Effector memory CD8-positive, alpha-beta T cell (primary cell): ENCODE measurements at places on chromosomes 7 and 10.

GRCh38 chr10:73076360-73077183, 20.1 kb downstream of the P4HA1 start:
- H3K27ac ChIP-seq = peak overlapping the region; percentile 72
- H3K4me1 ChIP-seq = peaks cover 9% of the 10 kb centered on the region
- no peak overlapping the region for H3K4me3 ChIP-seq
- no peak for DNase-seq
- no peaks in the 10 kb centered on the region for H3K27me3 ChIP-seq

DNA sequence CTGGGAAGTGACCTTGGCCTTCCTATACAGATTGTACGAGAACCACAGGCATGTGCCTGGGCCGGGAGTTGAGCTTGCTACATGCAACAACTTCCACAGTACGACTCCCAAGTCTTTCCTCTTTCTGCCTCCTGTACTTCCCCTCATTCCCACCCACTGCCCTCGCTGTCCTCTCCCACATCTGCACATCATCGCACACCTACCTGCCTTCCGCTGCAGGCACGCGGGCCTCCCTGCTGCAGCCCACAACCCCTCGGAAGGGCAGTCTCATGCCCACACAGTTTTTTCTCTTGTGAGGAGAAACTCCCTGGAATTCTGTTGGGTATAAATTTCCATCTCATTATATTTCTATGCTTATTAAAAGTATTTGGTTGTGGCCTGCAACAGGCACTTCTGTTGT, 117.2 kb downstream of the ACTR3B start:
- H3K4me1 ChIP-seq = no peaks in the 10 kb centered on the region
- H3K27me3 ChIP-seq = no peaks in the 10 kb centered on the region
- no peak for DNase-seq
- H3K4me3 ChIP-seq = no peak overlapping the region
- H3K36me3 ChIP-seq = no peaks in the 10 kb centered on the region
- no peak overlapping the region for H3K27ac ChIP-seq

GRCh38 chr7:27204851-27205322, 5.0 kb upstream of the HOXA13 start:
- peaks cover 34% of the 10 kb centered on the region for H3K4me1 ChIP-seq
- H3K4me3 ChIP-seq = peak overlapping the region; percentile 36
- H3K27me3 ChIP-seq = peaks cover 100% of the 10 kb centered on the region

- H3K36me3 ChIP-seq = no peaks in the 10 kb centered on the region
- H3K27me3 ChIP-seq = no peaks in the 10 kb centered on the region
- H3K27ac ChIP-seq = no peak overlapping the region
- no peaks in the 10 kb centered on the region for H3K4me1 ChIP-seq
Observed at GRCh38 chr7:23044581-23044980, 30.7 kb upstream of the HYCC1 start.

GRCh38 chr7:148626828-148627227, 36.3 kb downstream of the C7orf33 start:
- peaks cover 29% of the 10 kb centered on the region for H3K4me1 ChIP-seq
- H3K27me3 ChIP-seq = peaks cover 44% of the 10 kb centered on the region
- H3K36me3 ChIP-seq = peaks cover 3% of the 10 kb centered on the region
- no peak overlapping the region for H3K27ac ChIP-seq

GRCh38 chr7:105003872-105004510, 10.0 kb upstream of the KMT2E start:
- peak overlapping the region; percentile 65 for H3K4me3 ChIP-seq
- peaks cover 28% of the 10 kb centered on the region for H3K36me3 ChIP-seq
- H3K4me1 ChIP-seq = peaks cover 50% of the 10 kb centered on the region
- H3K27me3 ChIP-seq = no peaks in the 10 kb centered on the region
- DNase-seq = no peak
- peak overlapping the region; percentile 95 for H3K27ac ChIP-seq

GRCh38 chr10:78584681-78585080, 484.1 kb upstream of the ZMIZ1 start:
- H3K27me3 ChIP-seq = no peaks in the 10 kb centered on the region
- no peaks in the 10 kb centered on the region for H3K4me1 ChIP-seq
- H3K4me3 ChIP-seq = no peak overlapping the region
- H3K36me3 ChIP-seq = no peaks in the 10 kb centered on the region
- no peak for DNase-seq
- H3K27ac ChIP-seq = no peak overlapping the region

DNA sequence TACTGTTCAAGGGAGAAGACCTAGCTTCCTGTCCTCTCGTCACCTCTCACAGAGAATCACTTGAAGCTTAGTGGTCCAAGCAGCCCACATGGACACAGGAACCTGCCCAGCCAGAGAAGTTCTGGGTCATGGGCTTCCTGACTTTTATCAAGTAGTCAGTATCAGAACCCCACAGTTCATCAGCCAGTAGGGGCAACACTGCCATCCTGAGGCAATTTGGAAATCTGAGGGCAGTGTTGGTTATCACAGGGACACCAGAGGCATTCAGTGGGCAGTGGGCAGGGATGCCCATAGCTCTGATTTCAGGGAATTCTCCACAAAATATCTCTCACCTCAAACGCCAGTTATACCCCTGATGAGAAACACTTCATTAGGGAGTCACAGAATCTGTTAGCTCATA, 22.5 kb upstream of the MGAM2 start:
- no peaks in the 10 kb centered on the region for H3K4me1 ChIP-seq
- H3K36me3 ChIP-seq = no peaks in the 10 kb centered on the region
- H3K27me3 ChIP-seq = no peaks in the 10 kb centered on the region
- H3K27ac ChIP-seq = no peak overlapping the region
- no peak for DNase-seq

DNA sequence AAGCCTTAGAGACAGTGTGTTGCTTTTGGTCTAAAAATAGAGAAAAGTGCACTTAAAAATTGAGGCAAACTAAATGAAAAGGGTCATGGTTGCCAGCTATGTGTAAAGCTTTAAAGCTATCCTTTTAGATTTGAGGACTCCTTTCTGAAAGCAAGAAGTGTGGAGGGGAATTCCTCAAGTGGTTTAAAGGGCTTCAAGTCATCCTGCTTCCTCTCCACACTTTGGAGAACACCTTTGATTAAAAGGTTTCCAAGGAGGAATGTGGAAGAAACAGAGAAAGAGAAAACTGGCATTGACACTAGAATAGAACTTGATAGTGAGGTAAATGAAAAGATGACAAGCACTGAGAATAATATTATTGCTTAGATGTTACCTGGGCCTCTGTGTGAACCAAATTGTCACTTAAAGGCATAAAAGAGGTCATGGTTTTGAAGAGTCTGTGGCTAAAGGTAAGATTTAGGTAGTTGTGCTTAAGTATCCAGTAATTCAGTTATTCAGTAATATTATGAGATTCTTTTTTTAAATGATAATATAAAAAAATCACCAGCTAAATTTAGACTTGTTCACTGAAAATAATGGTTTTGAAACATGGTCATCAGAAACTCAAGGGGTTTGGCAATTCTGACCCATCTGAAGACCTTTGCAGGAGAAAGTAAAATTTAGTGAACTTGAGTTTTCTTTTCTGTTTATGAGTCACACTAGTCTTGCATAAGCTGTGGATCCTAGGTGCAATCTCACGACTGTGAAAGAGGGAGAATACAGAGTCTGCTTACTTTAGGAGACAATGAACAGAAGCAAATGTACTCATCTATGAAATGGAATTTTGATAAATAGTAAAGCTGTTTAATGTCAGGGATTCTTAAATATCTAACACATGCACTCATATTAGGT, 466.0 kb downstream of the KIF20B start:
- no peak overlapping the region for H3K4me3 ChIP-seq
- H3K27ac ChIP-seq = no peak overlapping the region
- no peak for DNase-seq
- no peaks in the 10 kb centered on the region for H3K36me3 ChIP-seq
- H3K4me1 ChIP-seq = no peaks in the 10 kb centered on the region

- no peak overlapping the region for H3K27ac ChIP-seq
- no peak for DNase-seq
- no peaks in the 10 kb centered on the region for H3K36me3 ChIP-seq
- no peak overlapping the region for H3K4me3 ChIP-seq
- H3K4me1 ChIP-seq = no peaks in the 10 kb centered on the region
- H3K27me3 ChIP-seq = no peaks in the 10 kb centered on the region
Observed at GRCh38 chr10:19412531-19412930, 363.9 kb downstream of the MALRD1 start.
